ENCODE measurements at places on chromosomes 16 and 17. TPM values are rescaled to one million over a fixed set of nuclear protein-coding genes. Genes with fewer than 3 reads are reported as not detected.
A peak's percentile ranks its signal among the peaks of the same experiment; 100 is the strongest.

The UMOD gene
- total RNA-seq = not detected

The SLC13A5 gene
- total RNA-seq = not detected

The ASPHD1 gene
- 1.9 TPM for total RNA-seq

GRCh38 chr16:82700541-82701235, 73.9 kb downstream of the CDH13 start:
- H3K4me1 ChIP-seq = peaks cover 11% of the 10 kb centered on the region
- DNase-seq = no peak
- H3K27ac ChIP-seq = no peak overlapping the region
- no peak overlapping the region for H3K4me3 ChIP-seq
- H3K36me3 ChIP-seq = no peaks in the 10 kb centered on the region
- H3K27me3 ChIP-seq = peaks cover 1% of the 10 kb centered on the region

DNA sequence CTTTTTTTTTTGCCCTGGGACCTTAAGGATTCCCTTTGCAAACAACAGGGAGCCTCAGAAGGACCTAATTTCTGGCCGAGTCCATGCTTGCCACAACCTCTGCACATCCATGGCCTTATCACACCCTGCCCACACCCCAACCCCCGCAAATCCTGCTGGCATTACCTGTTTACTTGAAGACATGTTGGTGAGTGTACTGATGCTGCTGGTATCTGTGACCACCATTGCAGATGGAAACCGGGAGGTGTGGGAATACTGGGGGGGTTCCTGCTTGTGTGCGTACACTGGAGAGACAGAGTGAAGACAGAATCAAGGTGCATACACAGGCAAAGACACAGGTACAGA, 46.0 kb downstream of the HNF1B start:
- DNase-seq = peak; percentile 14
- H3K4me3 ChIP-seq = no peak overlapping the region
- peaks cover 24% of the 10 kb centered on the region for H3K27me3 ChIP-seq
- no peaks in the 10 kb centered on the region for H3K36me3 ChIP-seq
